NCI-H1436 treated with DMSO at 0.1 percent for 48 hours (cell line): ENCODE measurements at places on chromosomes 13 and 19.

- no peak for DNase-seq
Measured at GRCh38 chr13:111326981-111327642, 6.7 kb downstream of the TEX29 start.

DNA sequence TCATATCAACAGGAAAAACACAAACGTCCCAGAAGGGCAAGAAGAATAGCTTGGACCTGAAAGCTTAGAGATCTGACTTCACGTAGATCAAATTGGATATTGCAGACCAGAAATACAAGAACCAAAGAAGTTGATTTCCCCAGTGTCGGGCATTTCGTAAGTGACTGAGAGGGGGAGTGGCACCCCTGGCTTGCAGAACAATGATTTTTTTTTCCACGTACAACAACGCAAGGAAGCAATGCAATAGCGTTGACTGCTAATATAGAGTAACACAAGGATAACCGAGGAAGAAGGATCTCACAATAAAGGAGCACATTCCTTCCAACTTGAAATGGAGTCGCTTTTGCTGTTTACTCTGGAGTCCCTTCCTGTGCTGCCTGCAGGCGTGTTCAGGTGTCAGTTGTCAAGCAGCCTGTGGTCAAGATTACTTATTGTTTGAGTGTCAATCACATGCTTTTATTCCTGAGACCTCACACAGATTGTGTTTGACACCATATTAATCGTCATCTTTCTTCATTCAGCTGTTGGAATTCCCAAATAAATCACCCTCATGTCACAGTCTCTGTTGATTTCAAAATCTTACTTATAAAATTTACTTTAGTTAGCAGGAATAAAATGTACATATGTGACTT is 139.4 kb downstream of the FREM2 start:
- no peak for DNase-seq

- no peak for DNase-seq
Measured at GRCh38 chr13:68708336-68708908, 1399.2 kb upstream of the ATXN8OS start.

DNA sequence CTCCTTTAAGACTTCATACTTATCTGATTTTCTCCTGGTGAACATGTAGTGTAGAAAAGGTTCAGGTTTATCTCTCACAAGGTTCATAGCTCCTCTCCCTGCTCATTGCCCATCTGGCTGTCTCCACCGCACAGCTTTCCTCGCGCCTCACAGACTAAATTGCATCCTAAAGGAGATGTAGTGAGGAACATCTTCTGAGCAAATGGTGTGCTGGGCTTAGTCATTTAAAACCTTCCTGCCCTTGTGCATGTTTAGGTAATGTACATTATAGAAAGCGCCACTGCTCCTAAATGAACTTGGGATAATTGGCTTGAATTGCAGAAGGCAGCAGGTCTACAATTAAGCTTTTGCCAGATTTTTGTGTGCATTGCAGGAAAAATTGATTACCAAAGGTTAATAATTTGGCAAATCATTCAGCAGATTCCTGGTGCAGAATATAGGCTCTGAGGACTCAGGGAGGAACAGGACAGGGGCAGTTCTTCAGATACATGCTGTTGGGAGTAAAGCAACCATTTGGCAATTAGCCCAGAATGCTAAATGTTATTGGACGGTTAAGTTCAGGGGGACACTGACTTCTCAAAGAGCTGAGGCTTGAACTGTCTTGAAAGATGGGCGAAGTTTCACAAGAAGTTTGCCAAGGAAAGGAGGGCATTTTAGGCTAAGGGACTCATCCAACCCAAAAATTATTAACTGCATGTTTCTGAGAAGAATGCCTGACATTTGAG is 108.4 kb upstream of the CLDN10 start:
- DNase-seq: no peak

DNA sequence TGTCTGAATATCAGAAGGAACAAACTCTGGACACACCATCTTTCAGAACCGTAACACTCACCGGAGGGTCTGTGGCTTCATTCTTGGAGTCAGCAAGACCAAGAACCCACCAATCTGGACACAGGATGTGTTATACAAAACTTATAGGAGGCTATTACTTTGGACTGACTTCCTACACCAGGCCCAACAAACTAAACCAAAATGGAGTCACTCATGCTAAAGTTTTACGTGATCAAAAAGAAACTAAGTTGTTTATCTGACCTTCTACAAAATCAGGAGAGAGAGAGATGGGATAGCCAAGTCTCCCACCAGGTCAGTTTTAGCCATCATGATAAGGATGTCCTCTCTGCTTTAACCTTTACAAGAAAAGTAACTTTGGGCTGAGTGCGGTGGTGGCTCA is 3.2 kb upstream of the RAB11B start:
- DNase-seq: no peak

GRCh38 chr19:7655581-7655980 is 13.3 kb upstream of the RETN start:
- DNase-seq: no peak

DNA sequence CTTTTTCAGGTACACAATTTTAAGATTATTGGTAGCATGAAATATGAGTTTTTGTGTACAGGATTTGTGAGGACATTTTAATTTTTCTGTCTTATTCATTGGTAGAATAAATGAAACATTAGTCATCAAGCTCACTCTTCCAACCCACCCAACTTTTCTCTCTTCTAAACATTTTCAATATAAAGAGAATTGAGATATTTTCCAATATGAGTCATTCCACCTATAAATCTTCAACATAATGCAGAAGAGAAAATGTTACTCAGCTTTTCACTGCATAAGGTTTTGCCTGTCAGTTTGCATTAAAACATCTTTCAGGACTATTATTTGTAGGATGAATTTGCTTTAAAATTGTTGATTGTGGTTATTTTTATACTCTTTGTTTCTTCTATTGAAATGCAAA is 330.7 kb downstream of the PCDH20 start:
- DNase-seq: no peak

DNA sequence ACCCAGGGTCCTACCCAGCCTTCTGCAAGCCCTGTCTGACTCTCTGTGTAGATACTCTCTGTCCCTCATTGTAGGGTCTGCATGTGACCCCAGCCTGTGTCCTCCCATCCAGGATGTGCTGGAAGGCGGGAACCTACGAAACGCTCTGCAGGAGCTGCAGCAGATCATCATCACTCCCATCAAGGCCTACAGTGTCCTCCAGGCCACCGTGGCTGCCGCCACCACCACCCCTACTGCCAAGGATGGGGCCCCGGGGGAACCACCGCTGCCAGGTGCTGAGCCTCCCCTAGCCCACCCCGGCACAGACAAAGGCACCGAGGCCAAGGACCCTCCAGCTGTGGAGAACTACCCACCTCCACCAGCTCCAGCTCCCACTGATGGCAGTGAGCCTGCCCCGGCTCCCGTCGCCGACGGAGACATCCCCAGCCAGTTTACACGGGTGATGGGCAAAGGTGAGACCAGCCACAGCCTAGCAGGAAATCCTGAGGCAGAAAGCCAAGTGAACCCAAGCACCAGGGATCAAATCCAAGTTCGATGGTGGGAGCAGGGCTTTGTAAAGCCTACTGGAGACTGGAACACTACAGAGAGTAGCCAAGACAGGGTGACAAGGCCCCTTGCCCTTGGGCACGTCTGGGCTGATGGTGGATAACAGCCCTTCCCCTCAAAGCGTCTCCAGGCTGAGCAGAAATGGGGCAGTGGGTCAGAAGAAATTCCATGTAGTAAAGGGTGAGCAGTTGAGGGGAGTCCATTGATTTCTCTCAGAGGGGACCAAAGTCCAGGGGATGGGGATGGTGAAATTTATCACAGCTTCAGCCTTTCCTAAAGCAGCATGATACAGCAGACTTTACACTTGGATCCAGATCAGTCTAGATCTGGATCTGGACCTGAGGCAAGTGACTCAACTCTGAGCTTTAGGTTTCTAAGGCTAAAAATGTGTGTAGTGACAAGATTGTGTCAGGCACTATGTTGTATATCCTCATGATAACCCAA is 13.2 kb downstream of the PAF1 start:
- no peak for DNase-seq

- DNase-seq: no peak
Measured at GRCh38 chr19:32129141-32129540, 216.3 kb upstream of the ZNF507 start.
